ENCODE measurements at places on chromosomes 2 and 18.

- no peak for DNase-seq
These were observed 244.3 kb downstream of the OSR1 start for GRCh38 chr2:19114126-19114525.

GRCh38 chr2:25331686-25332365 is 9.9 kb downstream of the DNMT3A start:
- DNase-seq = no peak

DNA sequence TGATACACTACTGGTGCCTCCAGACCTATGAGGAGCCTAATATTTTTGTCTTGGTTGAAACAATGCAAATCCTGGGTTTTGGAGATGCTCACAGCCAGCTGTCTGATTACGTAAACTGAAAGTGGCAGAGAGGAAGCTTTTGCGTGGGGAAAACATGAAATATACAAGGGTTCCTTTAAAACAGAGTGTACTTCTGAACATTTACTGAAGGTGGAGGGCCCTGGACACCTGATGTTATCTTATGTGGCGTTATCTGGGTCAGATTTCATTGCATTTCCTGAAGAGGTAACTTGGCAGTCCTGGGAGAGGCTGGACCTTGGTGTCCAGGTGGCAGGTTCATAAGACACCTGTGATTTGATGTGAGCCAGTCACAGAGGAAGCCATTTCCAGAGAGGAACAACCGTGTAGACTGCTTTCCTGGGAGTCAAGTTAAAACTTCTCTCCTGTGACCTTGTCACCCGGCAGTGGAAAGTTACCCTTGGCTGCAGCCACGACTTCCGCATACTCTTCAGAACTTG is 105.0 kb downstream of the NEDD4L start:
- DNase-seq = no peak

DNA sequence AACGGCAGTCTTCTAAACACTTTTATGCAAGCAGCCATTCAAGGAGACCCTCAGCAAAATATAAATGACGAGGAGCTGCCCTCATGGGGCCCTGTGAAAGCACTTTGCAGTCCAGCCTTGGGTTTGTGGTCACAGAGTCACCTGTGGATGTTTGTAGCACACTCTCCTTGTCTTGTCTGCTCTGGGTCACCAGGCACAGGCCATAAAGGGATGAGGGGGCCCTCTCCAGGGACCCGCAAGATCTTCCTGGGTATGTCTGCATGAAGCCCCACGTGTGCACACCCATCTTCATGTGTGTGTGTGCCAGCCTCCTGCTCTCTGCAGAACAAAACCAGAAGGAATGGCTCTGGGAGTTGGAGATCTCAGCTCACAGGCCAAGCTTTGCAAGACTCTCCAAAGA is 36.2 kb downstream of the ATOH8 start:
- no peak for DNase-seq

GRCh38 chr2:241967467-241968144 is 98.1 kb downstream of the RTP5 start:
- DNase-seq = no peak

DNA sequence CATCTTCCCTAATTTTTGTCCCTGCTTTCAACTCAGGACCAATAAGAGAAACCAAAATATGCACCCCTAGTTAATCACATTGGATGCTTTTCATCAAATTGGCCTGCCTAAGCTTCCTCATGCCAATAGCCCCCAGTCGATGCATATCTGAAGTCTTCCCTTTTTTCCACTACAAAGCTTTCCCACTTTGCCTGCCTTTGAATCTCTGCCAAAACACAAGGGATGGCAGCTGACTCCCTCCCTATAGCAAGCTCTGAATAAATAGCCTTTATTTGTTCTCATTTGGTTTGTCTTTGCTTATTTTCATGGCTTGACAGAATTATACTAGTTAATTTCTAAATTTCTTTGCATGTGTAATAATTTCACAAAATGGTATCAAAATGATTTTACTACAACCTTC is 621.2 kb downstream of the MBD2 start:
- DNase-seq = no peak

- no peak for DNase-seq
These were observed 232.0 kb downstream of the LDLRAD4 start for GRCh38 chr18:13450289-13451212.

DNA sequence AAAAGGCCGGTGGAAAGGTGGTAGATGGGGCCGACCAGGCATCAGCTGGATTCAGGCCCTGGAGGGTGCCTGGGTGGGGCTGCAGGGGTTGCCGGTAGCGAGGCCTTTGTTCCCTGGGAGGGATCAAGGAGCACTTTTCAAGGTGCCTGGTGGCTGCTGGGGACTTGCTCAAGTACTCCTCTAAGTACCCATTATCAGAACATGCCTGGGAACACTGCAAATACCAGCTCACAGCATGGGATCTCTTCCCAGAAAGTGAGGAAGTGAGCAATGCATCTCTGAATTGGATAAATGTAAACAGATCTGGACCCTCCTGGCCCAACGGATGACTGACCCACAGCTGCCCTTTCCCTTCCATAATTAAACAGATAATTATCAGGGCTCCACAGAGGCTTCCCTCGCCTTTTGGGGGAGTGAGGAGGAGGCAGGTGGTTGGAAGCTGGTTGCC is 210.5 kb downstream of the SH3RF3 start:
- no peak for DNase-seq

DNA sequence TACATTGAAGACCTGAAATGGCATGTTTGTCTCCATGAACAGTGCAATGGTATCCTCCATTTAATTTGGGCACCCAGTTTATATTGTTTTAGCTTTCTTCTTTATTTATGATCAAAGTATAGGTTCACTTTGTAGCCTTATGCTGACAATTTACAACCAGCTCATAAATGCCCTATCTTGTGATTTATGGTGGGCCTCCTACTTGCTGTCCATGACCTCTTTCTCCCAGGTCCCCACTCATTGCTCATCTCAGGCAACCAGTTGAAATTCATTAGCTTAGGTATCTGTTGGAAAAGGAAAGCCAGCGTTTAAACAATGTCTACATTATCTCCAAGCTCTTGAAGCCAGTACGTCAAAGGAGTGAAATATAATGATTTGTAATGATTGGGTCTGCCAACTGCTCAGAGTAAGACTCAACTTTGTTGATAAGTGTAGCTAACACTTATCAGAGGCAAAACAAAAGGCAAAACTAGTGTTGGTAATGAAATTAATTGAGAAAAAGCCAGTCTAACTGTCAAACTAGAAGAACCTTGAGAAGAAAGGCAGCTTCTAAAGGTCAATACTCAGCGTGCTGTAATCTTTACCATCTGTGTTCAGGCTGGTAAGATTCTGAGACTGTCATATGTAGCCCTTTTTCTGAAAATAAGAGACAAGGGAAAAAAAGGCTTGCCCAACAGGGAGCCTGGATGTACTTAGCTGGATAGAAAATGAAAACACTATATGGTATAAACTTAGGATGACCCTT is 695.9 kb downstream of the EPHA4 start:
- no peak for DNase-seq

DNA sequence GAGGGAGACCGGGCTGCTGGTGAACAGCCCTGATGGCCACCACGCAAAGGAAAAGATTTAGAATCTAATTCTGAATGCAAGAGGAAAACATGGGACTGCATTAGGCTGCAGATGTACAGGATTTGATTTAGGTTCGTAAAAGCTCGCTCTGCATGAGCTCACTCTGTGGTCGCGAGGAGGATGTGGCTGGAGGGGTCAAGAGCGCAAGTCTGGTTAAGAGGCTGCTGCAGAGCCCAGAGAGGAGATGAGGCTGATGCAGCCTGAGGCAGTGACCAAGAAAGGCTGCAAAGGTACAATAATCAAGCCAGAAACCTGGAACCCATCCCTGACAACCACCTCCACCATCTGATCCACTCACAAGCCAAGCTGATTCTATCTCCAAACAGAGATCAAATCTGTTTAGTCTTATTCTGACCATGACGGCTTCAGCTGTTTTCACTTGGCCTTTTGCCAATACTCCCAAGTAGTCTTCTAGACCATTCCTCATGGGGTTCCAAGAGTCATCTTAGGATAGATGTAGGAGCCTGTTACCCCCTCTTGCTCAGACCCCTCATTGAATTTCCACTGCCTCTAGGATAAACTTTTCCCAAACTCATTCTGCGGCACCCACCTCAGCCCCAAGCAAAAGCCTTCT is 58.9 kb upstream of the ARL4C start:
- no peak for DNase-seq

DNA sequence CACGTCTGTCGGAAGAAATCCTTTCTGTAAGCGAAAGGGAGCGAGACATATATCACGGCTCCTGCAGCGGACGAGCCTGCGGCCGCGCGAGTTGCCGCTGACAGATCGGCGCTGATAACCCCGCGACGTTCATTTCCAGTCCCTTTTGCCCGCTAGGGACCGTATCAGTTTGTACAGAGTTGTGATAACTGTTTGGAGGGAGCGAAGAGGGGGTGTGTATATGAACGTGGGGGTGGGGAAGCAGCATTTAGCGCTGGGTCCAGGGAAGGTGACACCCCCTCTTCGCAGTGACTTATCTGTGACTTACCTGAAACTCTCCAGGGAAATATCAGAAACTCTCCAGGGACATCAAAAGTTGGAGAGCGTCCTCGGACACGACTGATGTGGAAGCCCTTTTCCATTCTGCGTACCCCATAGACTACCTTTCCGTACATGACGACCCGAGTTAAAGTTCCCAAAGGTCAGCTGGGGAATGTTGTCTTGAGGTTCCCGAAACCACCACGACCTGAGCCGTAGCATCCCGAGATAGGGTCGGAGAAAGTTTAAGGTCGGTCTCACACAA is 948 bp upstream of the GATA6 start:
- DNase-seq = peak; percentile 94
